NCI-H774 (cell line): ENCODE measurements at places on chromosomes 7 and 10.

GRCh38 chr7:133629701-133630100 lies 376.8 kb downstream of the EXOC4 start:
- no peak for DNase-seq

- no peak for DNase-seq
Observed at GRCh38 chr10:71679425-71679824, 40.2 kb downstream of the C10orf105 start.

- no peak for DNase-seq
Observed at GRCh38 chr10:94049911-94050310, 56.2 kb downstream of the PLCE1 start.

GRCh38 chr7:100720671-100721504 lies 620 bp downstream of the EPO start:
- DNase-seq: no peak

- no peak for DNase-seq
Observed at GRCh38 chr7:151793531-151793951, 83.4 kb downstream of the PRKAG2 start.

DNA sequence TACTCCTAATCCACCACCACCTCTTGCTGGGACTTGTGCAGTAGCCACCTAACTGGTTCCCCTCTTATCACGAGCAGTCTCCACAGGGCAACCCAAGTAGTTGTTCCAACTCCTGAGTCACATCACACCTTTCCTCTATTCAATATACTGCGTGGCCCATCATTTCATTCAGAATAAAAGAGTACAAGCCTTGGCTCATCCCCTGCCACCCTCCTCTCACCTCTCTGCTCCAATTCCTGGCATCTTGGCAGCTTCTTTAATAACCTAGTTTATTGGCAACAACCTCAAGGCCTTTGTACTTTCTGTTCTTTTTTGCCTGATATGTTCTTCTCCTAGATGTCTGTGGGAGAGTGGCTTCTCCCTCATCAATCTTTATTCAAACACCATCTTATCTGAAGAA lies 199.4 kb downstream of the KIAA1217 start:
- DNase-seq: no peak
